Vagina (tissue), 2 donors: ENCODE measurements at places on chromosomes 16 and 17.

GRCh38 chr17:66960613-66961012, 3.9 kb upstream of the CACNG4 start:
- no peak for DNase-seq

- no peak for DNase-seq
Observed at GRCh38 chr17:10754109-10754508, 24.3 kb upstream of the TMEM220 start.

- no peak for DNase-seq
Observed at GRCh38 chr17:58734811-58735210, 20.8 kb upstream of the PPM1E start.

DNA sequence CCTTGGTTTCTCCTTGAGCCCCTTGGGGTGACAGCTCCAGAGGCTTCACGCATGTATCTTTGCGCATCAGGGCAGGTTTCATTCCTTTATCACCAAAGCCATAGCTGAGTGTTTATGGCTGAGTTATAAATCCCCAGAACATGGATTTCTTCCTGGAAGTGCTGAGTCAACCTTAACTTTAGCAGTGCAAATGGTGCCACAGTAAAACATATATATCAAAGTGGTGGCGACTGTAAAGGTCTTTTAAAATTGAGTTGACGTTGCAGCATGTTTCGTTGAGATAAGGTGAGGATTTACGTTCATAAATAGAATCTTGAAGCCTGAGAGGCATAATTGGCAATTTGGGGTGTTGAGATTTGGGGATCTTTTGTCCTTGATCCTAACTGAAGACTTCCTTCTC, 214.1 kb downstream of the HS3ST4 start:
- no peak for DNase-seq

DNA sequence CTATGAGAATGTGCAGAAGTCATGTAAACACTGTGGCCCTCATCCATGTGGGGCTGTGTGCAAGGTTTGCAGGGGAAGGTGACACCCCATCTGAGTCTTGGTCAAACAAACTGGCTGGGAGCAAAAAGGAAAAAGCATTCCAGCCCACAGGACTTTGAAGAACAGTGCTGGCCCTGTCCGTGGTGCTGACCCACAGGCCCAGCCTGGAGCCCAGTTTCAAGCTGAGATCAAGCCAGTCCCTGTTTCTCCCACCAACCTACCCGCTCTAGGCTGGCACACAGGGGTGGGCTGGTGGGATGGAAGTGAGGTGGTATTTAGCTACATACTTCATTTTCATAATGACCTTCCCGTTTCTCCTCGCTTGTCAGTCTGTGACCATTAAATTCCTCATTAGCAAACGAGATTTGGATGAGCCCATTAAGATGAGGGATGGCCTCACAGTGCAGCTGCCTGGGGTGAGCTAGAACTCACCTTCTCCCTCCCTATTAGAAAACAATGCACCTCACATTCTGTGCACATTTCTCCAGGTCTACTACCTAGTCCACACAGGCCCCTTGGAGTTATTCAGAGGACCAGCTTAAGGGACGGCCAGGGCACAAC, 12.6 kb upstream of the RPL38 start:
- DNase-seq, result no peak

GRCh38 chr16:4661661-4662060, 31.7 kb upstream of the NUDT16L1 start:
- no peak for DNase-seq

DNA sequence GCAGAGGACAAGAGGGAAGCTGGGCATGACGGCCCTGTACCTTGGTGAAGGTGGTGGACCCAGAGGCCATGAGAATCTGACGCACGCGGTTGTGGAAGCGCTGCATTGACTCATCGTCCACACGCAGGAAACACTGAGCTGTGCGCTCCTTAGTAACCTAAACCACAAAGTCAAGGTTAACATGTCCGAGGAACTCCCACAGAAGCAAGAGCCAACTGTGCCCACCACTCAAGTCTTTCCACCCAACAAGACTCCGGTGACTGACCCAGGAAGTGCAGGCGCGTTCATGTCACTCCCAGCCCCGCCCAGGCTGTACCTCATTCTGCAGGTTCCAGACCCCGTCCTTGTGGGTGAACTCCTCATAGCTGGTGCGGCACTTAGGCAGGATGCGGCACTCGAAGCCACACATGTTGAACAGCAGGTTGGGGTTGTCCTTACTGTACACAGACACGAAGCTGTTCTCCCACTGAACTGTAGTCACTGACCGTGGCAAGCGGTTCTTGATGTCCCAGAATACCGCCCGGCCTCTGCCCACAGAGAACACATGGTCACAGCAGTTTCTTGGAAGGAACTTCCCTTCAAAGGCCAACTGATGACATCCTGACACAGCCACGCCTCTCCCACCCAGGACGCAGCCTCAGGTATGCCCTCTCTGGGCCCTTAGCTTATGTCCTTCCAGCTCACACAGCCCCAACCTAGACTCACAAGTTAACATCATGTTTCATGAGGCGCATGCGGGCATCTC, 11.5 kb downstream of the PRPF8 start:
- DNase-seq, result no peak

DNA sequence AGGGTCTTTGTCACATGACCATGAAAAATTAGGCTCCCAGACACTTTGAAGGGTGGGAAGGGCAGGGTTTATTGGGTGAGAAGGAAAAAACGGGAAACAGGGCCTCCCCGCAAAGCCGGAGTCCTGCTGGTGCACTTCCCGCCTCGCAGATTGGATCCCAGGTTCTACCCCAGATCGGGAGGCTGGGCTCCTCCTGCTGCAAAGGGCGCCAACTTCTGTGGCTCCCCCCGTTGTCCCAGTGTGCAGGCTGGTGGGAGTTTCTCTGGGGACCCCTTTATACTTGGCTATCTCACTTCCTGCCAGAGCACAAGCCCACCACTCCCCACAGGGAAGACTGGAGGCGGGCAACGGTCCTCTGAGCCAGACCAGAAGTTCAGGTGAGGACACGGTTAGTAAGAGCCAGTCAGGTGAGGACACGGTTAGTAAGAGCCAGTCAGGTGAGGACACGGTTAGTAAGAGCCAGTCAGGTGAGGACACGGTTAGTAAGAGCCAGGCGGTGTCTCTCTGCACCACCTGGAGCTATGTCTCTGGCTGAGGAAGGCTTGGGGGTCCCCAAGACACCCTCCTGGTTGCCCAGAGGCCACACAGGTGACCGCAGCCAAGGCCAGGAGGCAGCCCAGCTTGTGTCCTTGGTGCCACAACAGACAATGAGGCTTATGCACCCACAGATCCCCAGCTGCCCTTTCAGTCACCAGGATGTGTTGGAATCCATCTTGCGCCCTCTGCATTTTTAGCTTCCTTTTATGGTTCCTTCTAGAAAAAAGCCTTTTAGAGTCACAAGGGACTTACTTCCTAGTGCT, 48.1 kb upstream of the CHMP6 start:
- no peak for DNase-seq

DNA sequence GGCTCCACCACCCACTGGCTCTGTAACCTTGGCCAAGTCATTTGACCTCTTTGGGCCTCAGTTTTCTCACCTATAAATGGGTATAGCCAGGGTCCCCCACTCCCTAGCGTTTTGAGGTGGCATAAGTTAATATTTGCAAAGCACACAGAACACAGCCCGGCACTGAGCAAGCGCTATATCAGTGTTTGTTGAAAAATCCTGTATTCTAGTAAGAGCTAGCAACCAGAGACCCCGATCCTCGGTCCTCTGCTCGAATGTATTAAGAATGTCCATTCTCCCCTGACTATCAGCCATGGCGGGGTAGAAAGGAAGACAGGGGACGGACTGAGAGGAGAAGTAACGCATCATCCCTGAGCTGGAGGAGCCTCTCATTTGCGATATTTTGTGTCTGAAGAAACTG, 131.2 kb downstream of the IRF8 start:
- DNase-seq, result no peak

DNA sequence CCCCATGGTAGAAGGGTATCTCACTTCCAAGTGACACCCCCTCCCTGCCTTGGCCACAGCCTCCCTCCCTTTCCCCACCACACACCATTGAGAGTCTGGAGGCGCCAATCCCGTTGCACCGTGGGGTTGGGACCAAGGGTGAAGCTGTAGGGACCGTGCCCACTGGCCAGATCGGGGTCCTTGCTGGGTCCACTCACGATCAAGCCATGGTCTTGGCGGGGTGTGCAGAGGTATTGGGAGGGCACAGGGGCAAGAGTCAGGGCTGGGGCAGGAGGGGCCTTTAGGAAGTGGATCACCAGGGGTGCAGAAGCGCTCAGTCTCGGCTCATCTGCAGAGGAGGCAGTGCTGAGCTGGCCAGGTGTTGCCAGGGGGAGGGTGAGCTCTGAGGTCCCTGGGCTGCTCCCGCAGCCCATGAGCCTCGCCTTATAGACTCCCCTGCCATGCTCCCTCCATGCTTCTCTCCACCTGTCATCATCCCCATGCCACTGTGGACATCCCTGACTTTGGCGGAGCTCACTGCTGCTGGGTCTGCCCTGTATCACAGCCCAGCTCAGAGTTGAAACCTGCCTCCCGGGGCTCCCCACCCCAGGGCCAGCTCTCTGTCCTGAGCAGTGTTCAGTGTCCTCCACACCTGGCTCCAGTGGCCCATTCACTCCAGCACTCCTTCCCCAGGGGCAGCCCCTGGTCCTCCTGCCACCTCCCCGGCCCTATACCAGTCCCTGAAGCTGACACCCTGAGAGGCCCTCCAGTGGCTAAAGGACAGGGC, 8.3 kb downstream of the CDH16 start:
- no peak for DNase-seq

DNA sequence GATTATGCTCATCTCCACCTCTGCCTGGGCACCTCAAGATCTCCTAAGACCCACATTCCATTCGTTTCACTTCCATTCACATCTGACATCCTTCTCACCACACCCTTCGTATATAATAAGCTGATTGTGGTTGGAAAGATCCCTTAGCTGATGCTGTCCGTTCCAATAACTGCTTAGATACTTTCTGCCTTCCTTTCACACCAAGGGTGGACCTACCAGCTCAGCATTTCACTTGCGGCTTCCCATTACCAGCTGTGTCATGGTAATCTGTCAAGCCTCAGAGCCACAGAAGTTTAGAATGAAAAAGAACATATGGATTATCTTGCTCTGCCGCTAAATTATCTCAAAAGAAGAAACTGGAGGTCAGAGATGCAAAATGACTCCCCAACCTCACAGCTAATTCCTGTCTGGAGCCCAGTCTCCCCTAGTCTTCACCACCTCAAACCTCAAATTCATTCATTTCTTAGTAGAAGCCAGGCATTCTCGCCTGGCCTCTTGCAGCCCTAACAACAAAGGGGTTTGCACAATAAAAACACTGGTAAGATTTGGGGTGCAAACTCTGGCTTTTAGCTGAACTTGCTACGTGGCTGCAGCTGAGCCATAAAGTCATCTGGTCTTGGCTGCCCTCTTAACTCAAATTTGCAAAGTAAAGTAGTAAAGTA, 182.8 kb upstream of the HS3ST3A1 start:
- DNase-seq, result no peak
